ENCODE measurements at places on chromosomes 2 and 18.

- no peak overlapping the region for H3K27ac ChIP-seq
- H3K36me3 ChIP-seq: no peaks in the 10 kb centered on the region
- no peak overlapping the region for H3K4me3 ChIP-seq
- DNase-seq: no peak
- H3K27me3 ChIP-seq: no peaks in the 10 kb centered on the region
- H3K4me1 ChIP-seq: peaks cover 17% of the 10 kb centered on the region
Measured at GRCh38 chr2:223735659-223736244, 101.6 kb downstream of the AP1S3 start.

DNA sequence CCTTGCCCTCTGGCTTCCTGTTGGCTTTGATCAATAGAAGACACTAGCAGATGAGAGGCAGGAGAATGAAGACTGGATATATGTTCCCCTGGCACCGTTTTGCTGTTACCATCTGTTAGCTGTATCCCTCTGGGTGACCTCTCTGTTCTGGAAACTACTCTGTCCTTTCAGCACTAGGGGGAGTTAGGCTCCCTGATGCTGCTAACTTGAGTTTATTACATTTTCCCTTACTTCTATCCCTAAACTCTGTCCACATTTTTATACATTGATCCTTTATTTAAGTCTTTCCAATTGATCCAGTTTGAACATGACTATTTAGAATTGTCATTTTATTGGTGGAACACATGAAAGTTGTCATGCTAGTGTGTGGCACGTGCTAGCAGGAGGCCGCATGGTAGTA lies 1014.3 kb upstream of the CDH2 start:
- no peaks in the 10 kb centered on the region for H3K36me3 ChIP-seq
- DNase-seq: no peak
- no peak overlapping the region for H3K4me3 ChIP-seq
- no peaks in the 10 kb centered on the region for H3K27me3 ChIP-seq

GRCh38 chr2:44010266-44010665 lies 14.5 kb upstream of the LRPPRC start:
- no peaks in the 10 kb centered on the region for H3K27me3 ChIP-seq
- no peaks in the 10 kb centered on the region for H3K36me3 ChIP-seq
- DNase-seq: no peak
- no peak overlapping the region for H3K4me3 ChIP-seq
- H3K4me1 ChIP-seq: no peaks in the 10 kb centered on the region
- no peak overlapping the region for H3K27ac ChIP-seq

GRCh38 chr2:53265544-53266299 lies 501.9 kb upstream of the CHAC2 start:
- DNase-seq: no peak
- H3K4me1 ChIP-seq: no peaks in the 10 kb centered on the region
- no peaks in the 10 kb centered on the region for H3K36me3 ChIP-seq
- H3K27ac ChIP-seq: no peak overlapping the region
- H3K4me3 ChIP-seq: no peak overlapping the region

- peak overlapping the region; percentile 70 for H3K4me3 ChIP-seq
- H3K27me3 ChIP-seq: no peaks in the 10 kb centered on the region
- no peaks in the 10 kb centered on the region for H3K36me3 ChIP-seq
- no peak overlapping the region for H3K27ac ChIP-seq
- DNase-seq: no peak
Measured at GRCh38 chr18:54828986-54829385, 709 bp downstream of the RAB27B start.
